ENCODE measurements at places on chromosomes 5 and 9.

- no peak for DNase-seq
Measured at GRCh38 chr5:149803641-149804468, 73.7 kb downstream of the PPARGC1B start.

DNA sequence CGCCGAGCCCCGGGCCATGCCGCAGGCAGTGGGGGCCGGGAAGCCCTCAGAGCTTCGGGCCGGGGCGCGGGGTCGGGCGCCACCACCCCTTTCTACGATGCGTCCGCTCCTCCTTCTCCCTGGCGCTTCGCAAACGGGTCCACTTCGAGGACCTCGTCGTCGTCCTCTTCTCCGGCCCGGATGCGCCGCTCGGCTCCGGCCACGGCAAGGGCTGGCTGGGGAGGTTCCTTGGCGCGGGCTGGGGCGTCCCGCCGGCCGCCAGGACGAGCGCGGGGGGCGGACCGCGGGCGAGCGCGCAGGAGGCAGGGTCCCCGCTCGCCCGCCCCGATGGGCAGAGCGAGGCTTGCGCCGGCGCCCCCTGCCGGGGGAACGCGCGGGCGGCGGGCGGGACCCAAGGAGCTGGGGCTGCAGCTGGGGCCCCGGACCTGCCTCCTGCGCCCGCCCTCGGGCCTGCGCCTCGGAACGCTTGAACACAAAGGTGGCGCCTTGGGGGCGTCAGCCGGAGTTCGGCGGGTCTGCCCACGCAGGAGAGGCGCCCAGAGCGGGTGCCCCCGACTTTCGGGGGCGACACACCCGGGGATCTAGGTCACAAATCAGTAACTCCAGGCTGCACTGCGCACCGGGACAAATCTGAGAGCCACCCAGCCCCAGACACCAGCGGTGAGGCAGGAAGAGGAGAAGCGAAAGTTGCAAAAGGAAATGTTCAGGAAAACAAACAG is at the start of gene ROR2:
ROR2 (minus strand) TSS at position 283 of the 719 bp plus-strand sequence.
- DNase-seq: peak; percentile 34

DNA sequence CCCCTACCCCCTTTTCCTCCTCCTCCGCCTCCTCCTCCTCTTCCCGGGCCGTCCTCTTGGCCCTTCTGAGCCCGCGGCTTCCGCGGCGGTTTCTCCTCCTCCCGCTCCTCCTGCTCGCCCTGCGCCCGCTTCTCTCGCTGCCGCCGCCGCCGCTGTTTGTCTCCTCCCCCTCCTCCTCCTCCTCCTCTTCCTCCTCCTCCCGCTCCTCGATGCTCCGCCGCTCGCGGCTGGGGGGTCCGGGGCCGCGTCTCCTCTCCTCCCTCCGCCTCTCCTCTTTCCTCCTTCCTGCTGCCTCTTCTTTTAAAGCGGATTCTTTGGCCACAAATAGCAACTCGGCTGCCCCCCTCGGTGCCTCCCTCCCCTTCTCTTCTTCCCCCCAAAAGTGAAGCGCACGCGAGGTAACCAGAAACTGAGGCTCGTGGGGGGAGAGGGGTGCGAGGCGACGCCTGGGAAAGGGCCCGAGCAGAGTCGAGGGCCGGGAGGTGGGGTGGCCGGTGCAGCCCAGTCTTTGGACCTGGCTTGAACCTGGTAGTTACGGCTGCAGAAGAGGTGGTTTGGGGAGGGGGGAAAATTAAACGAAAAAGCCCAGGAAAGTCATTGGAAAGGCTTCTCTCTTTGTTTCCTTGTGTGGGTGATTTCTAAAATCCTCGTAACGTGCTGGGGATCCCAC is 1058.5 kb upstream of the DMAC1 start:
- DNase-seq: peak; percentile 50

DNA sequence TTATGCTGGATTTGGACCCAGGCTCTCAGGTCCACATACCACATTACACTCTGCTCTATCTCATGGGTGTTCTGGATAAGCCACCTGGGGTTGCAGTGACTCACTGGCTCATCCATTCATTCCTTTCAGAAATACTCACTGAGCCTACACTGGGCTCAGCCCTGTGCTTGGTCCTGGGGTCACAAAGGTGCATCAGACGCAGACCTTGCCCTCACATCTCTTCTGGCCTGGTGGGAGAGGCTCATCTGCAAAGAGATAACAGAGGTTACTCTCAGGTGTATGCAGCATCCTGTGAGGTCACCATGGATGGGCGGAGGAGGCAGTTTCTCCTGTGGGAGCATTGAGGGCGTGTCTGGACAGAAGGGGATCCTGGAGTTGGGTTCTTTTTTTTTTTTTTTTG is 12.1 kb downstream of the CDHR2 start:
- no peak for DNase-seq

DNA sequence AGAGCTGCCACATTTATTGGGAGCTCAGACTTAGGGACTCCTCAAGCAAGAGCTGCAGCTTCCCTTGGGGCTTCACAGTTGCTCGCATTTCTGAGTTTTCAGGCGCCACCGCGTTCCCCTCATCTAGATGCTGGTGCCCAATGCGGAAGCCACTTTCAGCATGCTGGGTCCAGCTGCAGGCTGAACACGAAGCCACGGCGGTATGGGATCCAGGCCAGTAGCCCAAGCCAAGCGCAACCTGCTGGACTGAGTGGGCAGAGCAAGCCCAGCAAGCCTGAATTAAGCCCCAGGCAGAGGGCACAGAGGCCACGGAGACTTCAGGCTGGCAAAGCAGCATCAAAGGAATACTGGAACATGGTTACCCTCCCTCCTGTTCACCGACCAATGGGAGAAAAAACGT is 391.5 kb downstream of the HTR1A start:
- DNase-seq: no peak

- peak; percentile 90 for DNase-seq
Measured at GRCh38 chr9:128523199-128523925, 18.8 kb downstream of the GLE1 start.

DNA sequence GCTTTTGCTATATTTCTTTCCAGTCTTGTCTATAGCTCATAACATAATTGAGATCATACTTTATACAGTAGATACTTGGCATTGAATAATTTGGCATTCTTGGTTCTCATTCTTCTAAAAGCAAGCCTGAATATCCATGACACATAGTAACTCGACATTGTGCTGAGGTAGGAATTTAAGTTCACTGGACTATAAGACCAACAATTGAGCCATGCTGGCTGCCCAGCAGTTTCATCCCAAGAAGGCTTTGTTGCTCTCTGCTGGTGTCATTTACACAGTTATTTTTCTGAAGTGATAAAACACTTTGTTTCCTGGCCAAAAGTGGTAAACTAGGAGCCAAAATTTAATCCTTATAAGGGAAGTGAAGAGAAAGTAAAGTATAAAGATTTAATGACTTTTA is 192.0 kb downstream of the ADAMTSL1 start:
- no peak for DNase-seq

DNA sequence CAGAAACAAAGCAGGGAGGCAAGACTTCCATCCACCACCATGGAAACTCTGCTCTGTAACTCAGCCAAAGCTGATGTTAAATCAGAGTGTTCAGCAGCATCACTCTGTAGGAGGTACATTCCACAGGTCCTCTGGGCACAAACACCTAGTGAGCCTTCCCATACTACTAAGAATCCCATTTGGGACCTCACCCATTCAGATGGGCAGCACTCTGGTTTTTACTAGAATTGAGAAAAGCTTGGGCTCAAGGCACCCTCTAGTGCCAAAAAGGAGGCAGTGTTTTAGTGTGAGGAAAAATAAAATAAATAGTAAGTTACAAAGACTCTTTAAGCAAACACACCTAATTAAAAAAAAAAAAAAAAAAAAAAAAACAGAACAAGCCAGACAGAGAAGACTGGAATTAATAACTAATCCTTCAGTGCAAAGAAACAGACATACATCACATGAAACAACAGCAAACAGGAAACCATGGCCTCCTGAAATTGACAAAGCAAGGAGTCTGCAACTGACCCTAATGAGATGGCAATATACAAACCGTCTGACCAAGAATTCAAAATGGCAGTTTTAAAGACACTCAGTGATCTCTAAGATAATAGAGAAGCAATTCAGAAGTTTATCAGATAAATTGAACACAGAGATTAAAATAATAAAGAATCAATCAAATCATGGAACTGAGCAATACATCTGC is 159.5 kb downstream of the GNA14 start:
- peak; percentile 3 for DNase-seq

GRCh38 chr5:2192496-2192895 is 309.8 kb upstream of the IRX4 start:
- no peak for DNase-seq

GRCh38 chr9:99142275-99142674 is 37.4 kb downstream of the TGFBR1 start:
- no peak for DNase-seq

GRCh38 chr5:57871496-57871895 is 388.9 kb upstream of the ACTBL2 start:
- DNase-seq: no peak

DNA sequence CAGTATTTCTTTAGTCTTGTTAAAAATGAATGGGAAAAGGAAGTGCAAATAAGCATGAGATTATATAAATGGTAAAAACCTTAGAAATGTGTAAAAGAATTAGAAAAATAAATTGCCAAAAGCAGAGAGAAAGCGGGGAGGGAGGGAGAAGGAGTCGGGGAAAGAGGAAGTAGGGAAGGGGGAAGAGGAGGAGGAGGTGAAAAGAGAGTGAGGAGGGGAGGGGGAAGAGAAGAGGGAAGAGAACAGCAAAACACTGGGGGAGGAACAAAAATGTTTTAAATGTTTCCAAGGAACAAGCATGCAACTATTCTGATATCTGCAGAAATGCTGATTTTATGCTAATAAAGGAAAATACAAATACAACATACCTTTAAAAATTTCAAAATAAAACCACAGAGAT is 317.5 kb downstream of the PIK3R1 start:
- DNase-seq: no peak

GRCh38 chr9:8783941-8784340 is 984.4 kb upstream of the DMAC1 start:
- DNase-seq: peak; percentile 10

GRCh38 chr5:31124026-31124425 is 69.5 kb upstream of the CDH6 start:
- DNase-seq: no peak

GRCh38 chr9:121921444-121921843 is 171.7 kb downstream of the TTLL11 start:
- peak; percentile 92 for DNase-seq

DNA sequence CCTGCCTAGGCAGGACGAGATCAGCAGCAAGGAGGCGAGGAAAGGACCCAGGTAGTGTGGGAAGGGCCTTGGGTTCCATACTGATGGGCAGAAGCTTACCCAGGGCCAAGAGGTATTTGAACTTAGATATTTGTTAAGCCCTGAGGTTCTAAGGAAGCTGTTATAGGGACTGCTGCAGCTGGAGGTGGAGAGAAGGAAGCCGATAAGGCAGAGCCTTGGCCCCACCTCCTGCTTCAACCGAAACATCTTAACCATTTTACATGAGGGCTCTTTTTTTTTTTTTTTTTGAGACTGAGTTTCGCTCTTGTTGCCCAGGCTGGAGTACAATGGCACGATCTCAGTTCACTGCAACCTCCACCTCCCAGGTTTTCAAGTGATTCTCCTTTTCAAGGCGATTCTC is 8.6 kb upstream of the AQP3 start:
- no peak for DNase-seq

GRCh38 chr9:89160806-89161205 is 17.8 kb downstream of the SHC3 start:
- DNase-seq: no peak

DNA sequence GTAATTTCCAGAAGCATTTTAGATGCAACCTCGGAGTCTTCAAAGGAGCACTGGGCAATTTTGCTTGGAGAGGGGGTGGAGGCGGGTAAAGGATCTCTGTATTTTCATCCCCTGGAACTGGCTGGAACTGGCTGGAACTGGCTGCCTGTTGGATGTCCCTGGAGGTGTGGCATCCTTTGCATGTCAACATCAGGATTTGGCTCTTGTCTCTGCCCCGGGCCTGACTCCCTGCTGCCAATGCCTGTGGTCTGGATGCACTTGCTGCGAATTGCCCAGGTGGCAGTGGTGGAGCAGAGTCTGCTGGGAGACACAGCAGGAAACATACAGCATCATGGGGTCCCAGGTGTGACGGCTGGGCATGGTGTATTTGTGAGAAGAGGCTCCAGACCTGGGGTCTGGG is 391.3 kb downstream of the GADD45G start:
- DNase-seq: no peak

GRCh38 chr5:92758552-92758951 is 822.5 kb downstream of the NR2F1-AS1 start:
- DNase-seq: no peak

DNA sequence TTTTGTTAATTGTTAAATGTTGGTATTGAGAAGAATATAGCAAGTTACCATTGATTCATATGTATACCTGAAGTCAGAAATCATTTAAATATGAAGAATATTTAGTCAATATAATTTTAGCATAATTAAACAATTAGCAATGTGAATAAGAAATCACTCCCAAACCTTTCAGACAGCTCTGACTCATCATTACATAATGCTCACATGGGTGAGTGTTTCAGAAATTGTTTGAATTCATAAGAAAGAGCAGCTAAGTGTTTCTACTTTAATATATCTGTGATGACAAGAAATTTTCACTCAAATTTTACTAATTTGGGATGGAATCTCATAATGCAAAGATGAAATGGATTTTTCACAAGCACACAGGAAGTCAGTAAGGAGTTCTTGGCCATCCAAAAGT is 42.0 kb upstream of the CDC42SE2 start:
- no peak for DNase-seq

DNA sequence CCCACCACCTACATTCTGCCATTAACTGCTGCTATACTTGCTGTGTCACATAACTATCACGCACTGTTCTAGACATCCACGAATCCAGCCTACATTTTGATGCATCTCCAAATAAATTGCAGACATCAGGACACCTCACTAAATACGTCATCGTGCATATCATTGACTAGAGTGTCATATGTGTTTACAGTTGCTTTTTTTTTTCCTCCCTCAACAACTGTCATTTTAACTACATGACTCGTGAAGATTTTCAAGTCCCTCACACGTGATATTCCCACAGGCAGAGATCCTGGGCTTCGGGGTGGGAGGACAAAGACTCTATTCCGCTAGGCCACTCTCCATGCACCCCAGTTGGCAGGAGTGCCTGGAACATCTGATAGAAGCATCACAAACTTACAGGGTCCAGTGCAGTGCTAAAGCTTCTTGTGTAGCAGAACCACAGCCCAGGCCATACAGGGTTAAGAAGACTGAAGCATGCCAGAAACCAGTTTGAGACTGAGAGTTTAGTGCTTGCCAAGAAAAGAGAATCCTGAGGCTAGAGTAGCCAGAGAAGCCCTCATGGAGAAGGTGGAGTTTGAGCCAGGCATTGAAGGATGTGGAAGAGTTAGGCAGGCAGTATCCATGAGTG is 1.1 kb downstream of the PCYOX1L start:
- no peak for DNase-seq

DNA sequence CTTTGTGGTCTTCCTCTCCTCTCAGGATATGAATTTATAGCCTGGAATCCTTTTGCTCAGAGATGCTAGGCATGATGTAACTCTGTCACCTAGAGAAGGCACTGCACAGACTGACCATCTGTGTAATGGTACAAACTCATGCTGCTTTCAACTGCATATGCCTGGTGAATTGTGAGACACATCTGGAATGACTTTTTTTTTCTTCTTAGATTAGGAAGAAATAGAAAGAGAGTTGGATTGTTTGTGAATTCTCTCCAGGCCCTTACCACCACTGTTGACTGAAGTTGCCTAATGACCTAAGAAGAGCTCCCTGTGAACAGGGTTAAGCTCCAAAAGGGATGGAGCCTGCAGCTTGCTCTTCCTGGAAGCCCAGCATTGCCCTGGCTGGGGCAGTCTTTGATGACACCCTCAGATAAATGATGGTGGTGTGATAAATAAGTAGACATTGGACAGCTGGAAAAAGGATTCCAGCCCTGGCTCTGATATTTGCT is 47.8 kb upstream of the TRIM32 start:
- no peak for DNase-seq
